ENCODE measurements at places on chromosomes 7 and 10. TPM values are rescaled to one million over a fixed set of nuclear protein-coding genes. Genes with fewer than 3 reads are reported as not detected.
A peak's percentile ranks its signal among the peaks of the same experiment; 100 is the strongest.

DNA sequence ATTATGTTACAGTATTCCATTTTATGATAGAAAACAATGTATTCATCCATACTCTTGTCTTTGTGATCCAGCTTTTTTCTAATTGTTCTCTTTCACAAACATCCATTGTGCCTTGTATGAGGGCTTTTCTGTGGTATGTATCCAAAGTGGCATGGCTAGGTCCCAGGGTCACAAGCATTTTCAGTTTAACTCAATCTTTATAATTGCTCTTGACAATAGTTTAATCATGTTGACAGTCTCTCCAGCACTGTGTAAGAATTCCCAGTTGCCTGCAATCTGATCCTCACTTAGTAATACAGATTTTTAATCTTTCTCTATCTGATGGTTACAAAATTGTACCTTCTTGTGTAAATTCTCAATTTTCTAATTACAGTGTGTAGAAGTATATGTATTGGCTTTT lies 533.4 kb downstream of the NEBL start:
- H3K27ac ChIP-seq = no peak overlapping the region
- H3K27me3 ChIP-seq = no peaks in the 10 kb centered on the region
- no peaks in the 10 kb centered on the region for H3K4me1 ChIP-seq
- no peak overlapping the region for H3K4me3 ChIP-seq

The KEL gene
- polyA plus RNA-seq = 0.15 TPM

GRCh38 chr10:17120694-17121093 lies 8.9 kb downstream of the CUBN start:
- no peaks in the 10 kb centered on the region for H3K27me3 ChIP-seq
- no peaks in the 10 kb centered on the region for H3K36me3 ChIP-seq
- no peak overlapping the region for H3K27ac ChIP-seq
- DNase-seq = no peak

The MUC12 gene
- polyA plus RNA-seq = 2.6 TPM

- no peaks in the 10 kb centered on the region for H3K27me3 ChIP-seq
- H3K4me3 ChIP-seq = no peak overlapping the region
- H3K36me3 ChIP-seq = no peaks in the 10 kb centered on the region
- no peak for DNase-seq
Observed at GRCh38 chr7:39647816-39648215, 24.4 kb downstream of the RALA start.

The SLC25A28 gene
- 40.4 TPM for polyA plus RNA-seq

The VIPR2 gene
- 14.1 TPM for polyA plus RNA-seq

GRCh38 chr7:41367967-41368882 lies 334.7 kb downstream of the INHBA start:
- H3K27ac ChIP-seq = no peak overlapping the region
- no peaks in the 10 kb centered on the region for H3K36me3 ChIP-seq
- DNase-seq = no peak
- no peaks in the 10 kb centered on the region for H3K4me1 ChIP-seq
- H3K27me3 ChIP-seq = no peaks in the 10 kb centered on the region
- no peak overlapping the region for H3K4me3 ChIP-seq

GRCh38 chr7:113774182-113774807 lies 144.5 kb downstream of the PPP1R3A start:
- H3K4me3 ChIP-seq = no peak overlapping the region
- no peaks in the 10 kb centered on the region for H3K36me3 ChIP-seq
- H3K27me3 ChIP-seq = no peaks in the 10 kb centered on the region
- H3K4me1 ChIP-seq = no peaks in the 10 kb centered on the region

GRCh38 chr10:81135851-81136250 lies 598.1 kb downstream of the SH2D4B start:
- H3K4me1 ChIP-seq = no peaks in the 10 kb centered on the region
- no peaks in the 10 kb centered on the region for H3K27me3 ChIP-seq
- H3K27ac ChIP-seq = no peak overlapping the region

DNA sequence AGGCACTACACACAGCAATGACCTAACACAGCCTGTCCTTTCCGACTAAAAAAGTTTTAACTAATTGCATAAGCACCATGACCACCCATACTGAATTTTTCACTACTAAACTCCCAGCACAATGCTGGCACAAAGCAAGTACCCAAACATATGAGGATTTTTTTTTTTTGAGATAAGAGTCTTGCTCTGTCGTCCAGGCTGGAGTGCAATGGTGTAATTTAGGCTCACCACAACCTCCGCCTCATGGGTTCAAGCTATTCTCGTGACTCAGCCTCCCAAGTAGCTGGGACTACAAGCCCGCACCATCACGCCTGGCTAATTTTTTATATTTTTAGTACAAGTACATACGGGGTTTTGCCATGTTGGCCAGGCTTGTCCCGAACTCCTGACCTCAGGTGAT lies 5.1 kb downstream of the UBE2H start:
- H3K4me3 ChIP-seq = no peak overlapping the region
- no peak overlapping the region for H3K27ac ChIP-seq
- peaks cover 4% of the 10 kb centered on the region for H3K4me1 ChIP-seq
- DNase-seq = no peak
- H3K27me3 ChIP-seq = no peaks in the 10 kb centered on the region

DNA sequence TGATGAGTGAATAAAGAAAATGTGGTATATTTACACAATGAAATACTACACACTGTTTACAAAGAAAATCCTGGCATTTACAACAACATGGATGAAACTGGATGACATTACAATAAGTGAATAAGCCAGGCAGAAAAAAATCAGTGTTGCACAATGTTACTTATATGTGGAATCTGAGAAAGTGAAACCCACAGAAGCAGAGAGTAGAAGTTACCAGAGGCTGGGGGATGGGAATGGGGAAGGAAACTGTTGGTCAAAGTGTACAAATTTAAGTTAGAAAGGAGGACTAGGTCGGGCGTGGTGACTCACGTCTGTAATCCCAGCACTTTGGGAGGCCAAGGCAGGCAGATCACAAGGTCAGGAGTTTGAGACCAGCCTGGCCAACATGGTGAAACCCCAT lies 538.5 kb upstream of the MKI67 start:
- no peak overlapping the region for H3K4me3 ChIP-seq
- no peaks in the 10 kb centered on the region for H3K36me3 ChIP-seq
- H3K27ac ChIP-seq = no peak overlapping the region
- DNase-seq = no peak

DNA sequence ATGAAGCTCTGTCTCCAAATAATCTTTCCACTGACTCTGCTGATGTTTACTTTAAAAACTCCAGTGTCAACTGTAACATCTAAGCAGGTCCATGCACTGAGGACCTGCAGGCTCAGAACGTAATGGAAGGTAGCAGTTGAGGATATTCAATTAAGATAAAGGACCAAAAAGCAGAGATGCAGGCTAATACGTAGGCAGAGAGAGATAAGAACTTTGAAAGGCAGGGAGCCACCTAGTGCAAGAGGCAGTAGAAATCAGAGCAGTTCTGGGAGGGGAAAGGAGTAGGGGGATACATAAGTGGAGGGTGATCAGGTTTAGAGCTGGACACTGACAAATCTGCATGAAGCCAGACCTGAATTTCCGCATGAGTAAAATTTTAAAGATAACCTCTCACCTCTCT lies 114.5 kb upstream of the POM121L12 start:
- no peak for DNase-seq
- H3K36me3 ChIP-seq = no peaks in the 10 kb centered on the region
- H3K27me3 ChIP-seq = peaks cover 2% of the 10 kb centered on the region
- no peak overlapping the region for H3K27ac ChIP-seq
- H3K4me3 ChIP-seq = no peak overlapping the region

The METTL27 gene
- not detected for polyA plus RNA-seq

- DNase-seq = no peak
- H3K27ac ChIP-seq = no peak overlapping the region
- no peaks in the 10 kb centered on the region for H3K4me1 ChIP-seq
- no peaks in the 10 kb centered on the region for H3K36me3 ChIP-seq
Observed at GRCh38 chr7:91778416-91778815, 102.1 kb downstream of the MTERF1 start.

- H3K27ac ChIP-seq = no peak overlapping the region
- no peaks in the 10 kb centered on the region for H3K36me3 ChIP-seq
- H3K27me3 ChIP-seq = no peaks in the 10 kb centered on the region
- no peaks in the 10 kb centered on the region for H3K4me1 ChIP-seq
- DNase-seq = peak; percentile 78
Observed at GRCh38 chr7:75795831-75796285, 17.7 kb downstream of the CCL24 start.

DNA sequence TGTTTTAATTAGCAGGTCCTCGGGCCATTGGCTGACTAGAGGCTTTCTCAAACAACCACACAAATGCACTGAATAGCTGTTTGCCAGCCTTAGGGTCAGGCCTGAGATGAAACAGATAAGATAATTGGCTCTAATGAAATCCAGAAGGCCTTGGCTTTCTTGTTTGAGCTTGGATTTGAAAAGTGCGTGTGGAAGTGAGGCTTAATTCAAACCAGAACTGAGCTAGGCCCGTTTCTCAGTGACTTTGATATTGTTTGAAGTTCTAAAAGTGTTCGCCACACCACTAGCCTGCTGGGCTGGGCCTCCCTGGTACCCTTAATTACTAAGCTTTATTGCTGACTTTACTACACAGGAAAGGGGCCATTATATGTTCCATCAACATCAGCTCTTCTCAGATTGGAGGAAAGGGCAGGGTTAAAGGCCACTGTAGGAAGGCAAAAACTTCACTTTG lies 270.6 kb downstream of the TWIST1 start:
- DNase-seq = no peak
- no peak overlapping the region for H3K27ac ChIP-seq
- no peaks in the 10 kb centered on the region for H3K27me3 ChIP-seq
- H3K4me3 ChIP-seq = no peak overlapping the region
- H3K36me3 ChIP-seq = no peaks in the 10 kb centered on the region

GRCh38 chr10:44259090-44259874 lies 125.6 kb downstream of the CXCL12 start:
- no peaks in the 10 kb centered on the region for H3K4me1 ChIP-seq
- H3K36me3 ChIP-seq = no peaks in the 10 kb centered on the region
- H3K27ac ChIP-seq = no peak overlapping the region
- DNase-seq = no peak

- no peak overlapping the region for H3K27ac ChIP-seq
- H3K27me3 ChIP-seq = no peaks in the 10 kb centered on the region
- no peaks in the 10 kb centered on the region for H3K36me3 ChIP-seq
- no peak overlapping the region for H3K4me3 ChIP-seq
- no peaks in the 10 kb centered on the region for H3K4me1 ChIP-seq
- no peak for DNase-seq
Observed at GRCh38 chr7:30836991-30837390, 65.8 kb downstream of the MINDY4 start.

- no peak overlapping the region for H3K4me3 ChIP-seq
- H3K36me3 ChIP-seq = no peaks in the 10 kb centered on the region
- no peaks in the 10 kb centered on the region for H3K4me1 ChIP-seq
- no peak for DNase-seq
Observed at GRCh38 chr7:92968502-92968901, 132.1 kb upstream of the CDK6 start.

DNA sequence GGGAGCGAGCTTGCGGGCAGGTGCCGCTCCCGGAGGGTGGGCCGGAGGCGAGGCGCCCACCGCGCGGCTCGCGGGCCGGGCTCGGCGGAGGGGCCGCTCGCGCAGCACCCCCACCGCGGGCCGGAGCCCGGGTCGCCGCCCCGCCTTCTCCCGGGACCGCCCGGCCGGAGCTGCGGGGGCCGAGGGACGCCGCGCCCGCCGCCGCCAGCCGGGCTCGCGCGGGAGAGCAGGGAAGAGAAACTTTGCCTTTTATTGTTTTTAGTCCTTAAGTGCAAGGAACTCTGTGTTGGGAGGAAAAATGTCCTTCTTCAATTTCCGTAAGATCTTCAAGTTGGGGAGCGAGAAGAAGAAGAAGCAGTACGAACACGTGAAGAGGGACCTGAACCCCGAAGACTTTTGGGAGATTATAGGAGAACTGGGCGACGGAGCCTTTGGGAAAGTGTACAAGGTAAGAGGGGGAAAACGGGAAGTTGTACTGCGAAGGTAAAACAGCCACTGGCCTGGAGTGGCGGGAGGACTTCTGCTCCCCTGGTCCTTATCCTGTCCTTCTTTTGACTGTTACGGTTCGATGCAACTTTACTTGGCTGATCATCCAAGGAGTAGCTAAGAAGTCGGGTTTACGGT lies 620 bp downstream of the SLK start:
- H3K4me1 ChIP-seq = peaks cover 4% of the 10 kb centered on the region
- H3K27ac ChIP-seq = peak overlapping the region; percentile 93
- no peaks in the 10 kb centered on the region for H3K27me3 ChIP-seq
- no peaks in the 10 kb centered on the region for H3K36me3 ChIP-seq
- peak overlapping the region; percentile 87 for H3K4me3 ChIP-seq
- no peak for DNase-seq

The WIPF3 gene
- polyA plus RNA-seq = 3.4 TPM

- H3K4me3 ChIP-seq = no peak overlapping the region
- no peaks in the 10 kb centered on the region for H3K36me3 ChIP-seq
- H3K27me3 ChIP-seq = no peaks in the 10 kb centered on the region
- no peaks in the 10 kb centered on the region for H3K4me1 ChIP-seq
- no peak for DNase-seq
Observed at GRCh38 chr7:55236476-55236875, 128.7 kb upstream of the LANCL2 start.

The CUBN gene
- 0.13 TPM for polyA plus RNA-seq

DNA sequence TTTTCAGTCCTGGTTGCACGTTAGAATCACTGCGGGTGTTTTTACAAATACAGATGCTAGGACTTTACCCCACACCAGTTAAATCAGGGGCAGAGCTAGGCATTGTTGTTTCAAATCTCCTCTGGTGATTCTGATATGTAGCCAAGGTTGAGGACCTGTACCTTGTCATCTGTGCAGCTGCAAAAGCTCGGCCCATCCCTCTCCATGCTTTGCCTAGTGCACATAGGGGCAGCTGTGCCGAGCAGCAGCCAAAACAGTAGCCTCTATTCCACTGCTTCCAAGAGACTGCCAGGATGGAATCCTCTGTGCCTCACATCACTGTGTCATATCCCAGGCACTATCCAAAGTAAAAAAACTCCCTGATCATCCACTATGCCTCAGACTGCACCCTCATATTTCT lies 181.3 kb downstream of the CDK14 start:
- H3K4me3 ChIP-seq = no peak overlapping the region
- no peaks in the 10 kb centered on the region for H3K36me3 ChIP-seq
- H3K4me1 ChIP-seq = no peaks in the 10 kb centered on the region
- DNase-seq = no peak
- H3K27me3 ChIP-seq = no peaks in the 10 kb centered on the region

The TRIM50 gene
- polyA plus RNA-seq = 0.38 TPM

The TRPV6 gene
- polyA plus RNA-seq = 0.50 TPM

- no peaks in the 10 kb centered on the region for H3K36me3 ChIP-seq
- DNase-seq = no peak
- H3K4me3 ChIP-seq = no peak overlapping the region
- no peak overlapping the region for H3K27ac ChIP-seq
Observed at GRCh38 chr10:102791754-102792395, 45.3 kb downstream of the CYP17A1 start.

DNA sequence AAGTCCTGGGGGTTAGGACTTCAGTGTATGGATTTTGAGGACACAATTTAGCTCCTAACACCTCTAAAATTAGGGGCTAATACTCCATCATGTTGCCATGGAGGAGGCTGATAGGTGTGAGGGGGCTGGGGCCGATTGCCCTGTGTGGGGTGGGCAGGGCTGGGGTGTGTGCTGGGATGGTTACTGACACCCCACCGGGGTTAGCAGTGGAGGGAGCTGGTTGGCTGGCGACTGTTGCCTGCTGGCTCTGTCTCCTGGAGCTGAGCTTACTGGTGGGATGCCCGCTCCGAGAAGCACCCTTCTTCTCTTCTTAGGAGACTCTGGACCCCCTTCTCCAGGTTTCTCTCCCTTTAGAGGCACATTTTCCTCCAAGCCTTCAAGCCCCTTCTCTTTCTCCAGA lies 22.2 kb upstream of the SH2D4B start:
- peak; percentile 34 for DNase-seq
- H3K4me3 ChIP-seq = no peak overlapping the region
- no peaks in the 10 kb centered on the region for H3K36me3 ChIP-seq
- no peaks in the 10 kb centered on the region for H3K27me3 ChIP-seq

The CCDC172 gene
- not detected for polyA plus RNA-seq

The PDE1C gene
- polyA plus RNA-seq = 0.84 TPM

GRCh38 chr10:59323036-59323459 lies 39.3 kb downstream of the FAM13C start:
- H3K27me3 ChIP-seq = no peaks in the 10 kb centered on the region
- H3K36me3 ChIP-seq = no peaks in the 10 kb centered on the region
- no peak overlapping the region for H3K4me3 ChIP-seq
- H3K27ac ChIP-seq = peak overlapping the region; percentile 42

The PPP1R3C gene
- 69.2 TPM for polyA plus RNA-seq
